NCI-H187 treated with DMSO at 0.1 percent for 48 hours (cell line): ENCODE measurements at places on chromosomes 11 and 22.

GRCh38 chr11:67126986-67127385 lies 7.9 kb downstream of the KDM2A start:
- no peak for DNase-seq

DNA sequence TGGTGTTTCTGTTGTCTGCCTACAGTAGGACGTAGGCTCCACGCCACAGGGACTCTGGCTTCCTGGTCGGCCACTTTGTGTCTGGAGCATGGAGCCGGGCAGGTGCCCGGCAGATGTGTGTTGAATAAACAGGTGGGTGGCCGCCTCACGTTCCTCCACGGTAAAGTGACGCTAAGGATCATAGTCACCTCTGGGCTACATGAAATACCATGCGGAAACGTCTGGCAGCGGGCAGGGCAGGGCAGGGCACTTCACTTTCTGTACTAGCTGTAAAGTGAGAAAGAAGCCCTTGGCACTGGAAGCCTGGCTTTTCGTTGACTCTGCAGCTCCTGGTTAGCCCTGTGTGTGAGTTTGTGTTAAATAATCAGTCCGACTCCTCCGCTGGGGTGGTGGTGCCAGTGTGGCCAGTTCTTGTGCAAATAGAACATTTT lies 52.4 kb downstream of the MCM5 start:
- DNase-seq, result no peak

- DNase-seq, result no peak
Measured at GRCh38 chr11:19769820-19770219, 57.2 kb downstream of the NAV2 start.

- DNase-seq, result no peak
Measured at GRCh38 chr11:2211113-2211971, 39.7 kb upstream of the TH start.

DNA sequence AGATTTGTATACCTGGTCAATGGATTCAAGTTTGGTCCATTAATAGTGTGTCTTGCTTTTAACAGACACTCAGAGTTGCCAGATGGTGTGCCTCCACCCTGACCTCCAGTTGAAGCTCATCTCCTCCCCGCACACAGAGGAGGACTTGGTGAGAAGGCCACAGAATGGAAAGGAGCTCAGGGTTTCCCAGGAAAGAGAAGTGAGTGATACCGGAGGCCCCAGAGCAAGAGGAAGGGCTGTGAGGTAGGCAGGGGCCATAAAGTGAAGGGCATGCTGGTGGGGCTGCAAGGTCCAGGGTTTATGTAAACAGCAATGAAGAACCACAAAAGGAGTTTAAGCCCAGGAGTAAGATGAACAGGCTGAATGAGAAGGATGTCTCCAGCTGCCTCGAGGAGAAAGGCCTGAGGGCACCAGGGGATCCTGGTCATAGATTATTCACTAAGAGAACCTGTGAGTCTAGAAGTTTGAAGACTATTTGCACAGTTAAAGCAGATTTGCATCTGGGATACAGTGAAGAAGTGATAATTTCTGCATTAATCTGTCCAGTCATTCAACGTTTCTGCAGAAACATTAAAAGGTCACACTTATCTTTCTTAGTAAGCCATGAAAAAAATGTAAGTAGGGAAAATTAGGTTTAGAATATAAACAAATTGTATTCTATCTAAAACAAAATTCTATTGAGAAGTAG lies 67.5 kb upstream of the VPREB1 start:
- DNase-seq, result no peak

DNA sequence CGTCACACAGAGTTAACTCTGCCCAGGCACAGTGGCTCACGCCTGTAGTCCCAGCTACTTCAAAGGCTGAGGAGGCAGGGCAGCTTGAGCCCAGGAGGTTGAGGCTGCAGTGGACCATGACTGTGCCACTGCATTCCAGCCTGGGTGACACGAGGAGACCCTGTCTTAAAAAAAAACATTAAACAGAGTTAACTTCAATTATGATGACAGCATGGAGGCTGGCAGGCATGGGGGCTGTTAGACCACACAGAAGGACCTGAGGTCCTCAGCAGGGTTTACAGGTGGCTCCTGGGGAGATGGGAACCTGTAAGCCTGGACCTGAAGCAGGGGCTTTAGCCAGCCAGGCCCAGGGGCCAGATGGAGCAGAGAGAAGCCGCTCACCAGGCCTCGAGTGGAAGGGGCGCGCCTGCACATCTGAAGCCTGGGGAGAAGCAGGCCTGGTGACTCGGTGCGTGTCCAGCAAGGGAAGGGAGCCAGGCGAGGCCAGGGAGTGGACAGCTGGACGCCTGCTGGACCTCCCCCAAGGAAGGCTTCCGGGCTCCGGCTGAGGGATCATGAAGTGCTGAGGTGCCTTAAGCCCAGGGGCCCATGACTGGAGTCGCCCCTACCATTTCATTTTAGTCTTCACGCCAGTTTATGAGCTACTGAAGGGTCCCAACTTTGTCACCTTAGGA lies 25.3 kb downstream of the RPUSD4 start:
- no peak for DNase-seq

DNA sequence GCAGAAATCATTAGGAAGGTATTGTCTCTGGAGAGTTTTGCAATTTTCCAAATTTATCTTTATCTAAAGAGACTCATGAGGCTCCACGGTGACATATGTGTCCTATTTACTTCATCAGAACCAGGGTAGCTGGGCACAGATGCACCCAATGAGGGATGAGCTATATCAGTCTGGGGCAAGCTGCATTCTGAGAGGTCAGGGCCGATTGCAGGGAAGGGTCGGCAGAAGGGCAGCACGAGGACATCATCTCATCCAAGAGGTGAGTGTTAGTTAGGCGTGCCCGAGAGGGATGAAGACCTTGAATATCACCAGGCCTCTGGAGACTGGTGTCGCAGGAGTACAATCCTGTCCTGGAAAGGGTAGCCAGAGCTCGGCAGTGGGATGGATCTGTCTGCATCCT lies 41.0 kb upstream of the SPON1 start:
- no peak for DNase-seq
